Stimulated activated CD8-positive, alpha-beta memory T cell treated with anti-CD3 and anti-CD28 coated beads, Interleukin-15, amount 100 ng/mL, for 48 hours (primary cell): ENCODE measurements at places on chromosomes 1 and 21.

- no peak for DNase-seq
Measured at GRCh38 chr21:26047279-26047967, 123.1 kb downstream of the APP start.

- DNase-seq = no peak
Measured at GRCh38 chr1:25881266-25881665, 5.8 kb upstream of the PAQR7 start.

GRCh38 chr1:35557118-35557610 is at the start of gene KIAA0319L:
TSS of gene KIAA0319L (minus strand) at chr1:35557403. CDS start at chr1:35554491, 2,912 bp downstream.
- no peak for DNase-seq

DNA sequence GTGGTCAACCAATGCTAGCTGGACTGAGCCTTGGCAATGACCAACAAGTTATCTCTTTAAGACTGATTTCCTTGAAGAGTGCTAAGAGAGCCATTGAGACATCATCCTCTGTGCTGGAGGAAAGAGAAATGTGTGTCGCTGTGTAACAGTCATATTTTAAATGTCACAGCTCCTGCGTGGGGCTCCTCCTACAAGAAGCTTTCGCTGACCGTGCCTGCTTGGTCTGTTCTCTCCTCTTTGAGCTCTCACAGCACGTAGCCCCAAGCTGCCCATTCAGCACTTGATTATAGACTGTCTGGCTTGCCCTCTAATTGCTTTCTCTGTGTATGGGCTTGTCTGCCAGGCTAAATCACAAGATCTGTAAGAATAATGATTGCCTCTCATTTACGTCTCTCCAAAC is 221.3 kb downstream of the FOXD2 start:
- no peak for DNase-seq

DNA sequence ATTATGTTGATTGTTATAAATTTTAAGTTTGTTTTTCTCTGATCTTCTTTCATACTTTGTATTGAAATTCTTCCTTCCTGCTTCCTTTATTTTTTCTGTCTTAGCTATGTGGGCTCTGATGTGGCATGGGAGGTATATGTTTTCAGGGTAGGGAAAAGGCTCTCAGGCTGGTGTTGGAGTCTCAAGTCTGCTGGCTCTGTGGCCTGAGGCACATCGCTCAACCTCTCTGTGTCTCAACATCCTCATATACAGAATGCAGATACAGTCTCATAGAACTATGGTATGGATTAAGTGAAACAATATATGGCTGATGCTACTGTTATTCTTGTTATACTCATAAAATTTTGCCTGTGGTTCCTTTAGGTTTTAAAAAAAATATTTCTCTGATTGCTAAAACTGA is 105.9 kb downstream of the KCNN3 start:
- no peak for DNase-seq

GRCh38 chr1:212827171-212827776 is 20.2 kb downstream of the SPATA45 start:
- DNase-seq = no peak

GRCh38 chr1:168609741-168610510 is 33.5 kb downstream of the XCL1 start:
- DNase-seq = no peak

DNA sequence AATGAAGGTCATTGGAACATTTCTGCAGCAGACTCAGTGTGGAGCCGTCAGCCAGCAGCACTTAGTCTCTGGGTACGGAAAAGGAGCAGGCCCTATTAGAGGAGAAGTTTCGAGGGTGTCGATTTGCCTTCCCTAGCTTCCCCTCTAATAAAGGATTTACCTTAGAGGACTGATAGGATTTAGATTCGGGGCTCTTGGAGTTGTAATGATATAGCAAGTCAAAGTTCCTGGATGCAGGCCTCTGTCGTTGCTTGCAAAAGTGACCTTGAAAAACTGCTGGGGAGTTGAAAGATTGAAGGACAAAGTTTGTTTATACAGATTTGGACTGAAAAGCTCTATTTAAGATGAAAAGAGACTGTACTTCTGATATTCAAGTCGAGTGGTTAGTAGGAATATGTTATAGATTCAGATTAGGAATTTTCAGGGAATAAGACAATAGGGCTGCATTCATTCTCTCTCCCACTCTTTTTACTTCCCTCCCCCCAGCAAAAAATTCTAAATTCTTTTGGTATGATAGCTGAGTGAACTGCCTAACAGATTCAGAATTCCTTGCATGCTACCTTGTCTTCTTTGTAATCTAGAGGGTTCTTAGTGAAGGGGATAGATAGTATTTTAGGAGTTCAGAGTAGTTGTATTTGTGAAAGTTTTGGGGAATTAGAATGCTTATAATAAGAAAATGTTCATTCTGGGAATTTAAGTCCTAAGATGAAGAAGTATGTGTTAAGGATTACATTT is 19.2 kb downstream of the NFYC start:
- DNase-seq = no peak

DNA sequence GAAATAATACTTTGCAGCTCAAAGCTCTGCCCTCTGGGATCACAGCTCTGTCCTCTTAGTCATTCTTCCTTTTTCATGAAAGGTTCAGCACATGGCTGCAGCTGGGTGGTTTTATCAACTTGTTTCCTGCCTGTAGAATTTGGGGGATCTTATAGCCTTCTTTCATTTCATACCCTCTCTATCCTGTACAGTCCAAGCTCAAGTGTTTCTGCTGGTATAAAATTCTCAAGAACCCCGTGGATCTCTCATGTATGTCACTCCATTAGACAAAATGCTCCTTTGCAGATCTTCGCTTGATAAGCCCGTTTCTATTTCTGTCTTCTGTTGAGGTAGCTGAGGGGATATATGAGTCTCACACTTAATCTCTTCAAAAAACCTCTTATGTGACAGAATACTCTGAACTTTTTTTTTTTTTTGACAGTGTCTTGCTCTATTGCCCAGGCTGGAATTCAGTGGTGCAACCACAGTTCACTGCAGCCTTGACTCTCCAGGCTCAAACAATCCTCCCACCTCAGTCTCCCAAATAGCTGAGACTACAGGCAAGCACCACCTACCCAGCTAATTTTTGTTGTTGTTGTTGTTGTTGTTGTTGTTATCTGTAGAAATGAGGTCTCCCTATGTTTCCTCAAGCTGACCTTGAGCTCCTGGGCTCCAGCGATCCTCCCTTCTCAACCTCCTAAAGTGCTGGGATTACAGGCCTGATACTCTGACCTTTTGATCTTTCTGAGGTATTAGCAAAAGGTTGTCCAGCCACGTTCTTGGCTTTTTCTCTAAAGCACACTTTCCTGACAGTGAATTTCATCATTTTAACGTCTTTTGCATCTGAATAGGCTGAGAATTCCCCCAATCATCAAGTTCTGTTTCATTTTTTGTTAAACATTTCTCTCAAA is 24.6 kb upstream of the COL9A2 start:
- no peak for DNase-seq

DNA sequence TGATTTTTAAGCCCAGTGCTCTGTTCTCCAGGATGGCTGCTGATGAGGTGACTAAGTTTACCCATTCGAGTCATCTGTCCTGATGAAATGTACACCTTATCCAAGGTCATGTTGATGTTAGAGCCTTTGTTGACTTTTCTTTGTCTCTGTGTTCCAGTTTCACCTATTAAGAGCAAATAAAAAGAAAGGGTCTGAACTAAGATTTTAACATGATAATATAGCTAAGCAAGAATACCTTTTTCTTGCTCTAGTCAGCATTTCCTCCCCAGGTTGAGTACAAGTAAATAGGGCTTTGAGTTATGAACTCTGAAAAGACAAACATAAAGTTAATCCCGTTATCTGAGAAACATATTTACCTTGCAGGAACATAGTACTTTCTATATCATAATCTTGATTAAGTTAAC is 52.1 kb upstream of the GPR88 start:
- DNase-seq = no peak

- no peak for DNase-seq
Measured at GRCh38 chr21:15617964-15618363, 111.8 kb upstream of the USP25 start.

DNA sequence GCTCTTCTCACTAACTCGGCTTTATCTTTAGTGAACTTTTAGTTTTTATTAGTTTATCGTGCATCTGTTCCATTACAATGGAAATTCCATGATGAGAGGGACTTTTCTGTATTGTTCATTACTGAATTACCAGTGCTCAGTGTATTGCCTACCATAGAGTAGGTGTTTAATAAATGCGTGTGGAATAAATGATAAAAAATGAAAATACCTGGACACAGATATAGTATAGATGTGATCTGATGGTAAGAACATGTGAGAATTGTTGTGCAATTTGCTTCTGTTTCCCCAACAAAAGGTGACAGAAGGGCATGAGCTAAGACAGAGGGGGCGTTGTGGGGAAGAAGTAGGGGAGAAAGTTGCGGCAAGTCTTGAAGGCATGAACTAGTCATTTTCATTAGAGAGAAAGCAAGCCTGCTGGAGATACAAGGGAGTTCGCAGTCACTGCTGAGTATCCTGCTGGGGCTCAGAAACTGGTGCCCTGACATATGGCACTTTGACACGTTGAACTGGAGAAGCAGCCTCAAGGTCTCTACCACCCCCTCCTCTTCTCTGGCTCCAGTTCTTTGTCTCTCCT is 5.6 kb upstream of the COG2 start:
- DNase-seq = peak; percentile 28

DNA sequence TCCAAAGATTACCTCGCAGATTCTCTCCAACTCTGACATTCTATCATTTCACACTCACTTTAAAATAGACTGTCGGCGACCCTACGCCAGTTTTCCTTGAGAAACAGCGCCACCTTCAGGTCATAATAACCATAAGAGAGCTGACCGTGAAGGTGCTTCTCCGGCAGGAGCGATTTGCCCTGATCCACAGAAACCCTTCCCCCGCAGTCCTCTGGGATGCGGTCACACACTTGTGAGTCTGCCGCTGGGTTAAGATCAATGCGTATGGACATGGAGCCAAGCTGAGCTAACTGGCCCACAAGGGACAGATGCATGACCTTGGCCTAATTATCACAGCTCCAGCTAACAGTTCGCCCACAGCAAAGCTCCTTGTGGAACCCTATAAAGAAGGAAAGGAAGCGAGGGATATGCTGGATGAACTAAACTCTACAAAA is 32.8 kb upstream of the IFNAR2 start:
- no peak for DNase-seq

GRCh38 chr1:29474274-29475244 is 238.2 kb downstream of the PTPRU start:
- DNase-seq = no peak

- DNase-seq = no peak
Measured at GRCh38 chr21:46157396-46157986, 2.1 kb upstream of the FTCD start.

DNA sequence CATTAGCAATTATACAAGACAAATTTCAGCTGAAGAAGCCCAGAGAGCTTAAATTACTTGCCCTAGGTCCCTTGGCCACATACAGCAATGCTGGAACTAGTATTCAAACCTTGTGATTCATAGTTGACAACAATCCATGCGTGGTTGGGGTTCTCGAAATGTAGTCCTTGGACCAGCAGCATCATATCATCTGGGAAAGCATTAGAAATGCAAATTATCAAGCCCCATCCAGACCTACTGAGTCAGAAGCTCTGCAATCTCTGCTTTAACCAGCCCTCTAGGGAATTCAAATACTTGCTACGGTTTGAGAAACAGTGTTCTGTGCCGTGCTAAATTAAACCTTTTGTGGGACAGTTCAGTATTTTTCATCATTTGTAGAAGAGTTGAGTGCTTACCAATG is 65.1 kb downstream of the CLIC6 start:
- DNase-seq = no peak

- no peak for DNase-seq
Measured at GRCh38 chr1:61501971-61502916, 222.7 kb downstream of the TM2D1 start.

DNA sequence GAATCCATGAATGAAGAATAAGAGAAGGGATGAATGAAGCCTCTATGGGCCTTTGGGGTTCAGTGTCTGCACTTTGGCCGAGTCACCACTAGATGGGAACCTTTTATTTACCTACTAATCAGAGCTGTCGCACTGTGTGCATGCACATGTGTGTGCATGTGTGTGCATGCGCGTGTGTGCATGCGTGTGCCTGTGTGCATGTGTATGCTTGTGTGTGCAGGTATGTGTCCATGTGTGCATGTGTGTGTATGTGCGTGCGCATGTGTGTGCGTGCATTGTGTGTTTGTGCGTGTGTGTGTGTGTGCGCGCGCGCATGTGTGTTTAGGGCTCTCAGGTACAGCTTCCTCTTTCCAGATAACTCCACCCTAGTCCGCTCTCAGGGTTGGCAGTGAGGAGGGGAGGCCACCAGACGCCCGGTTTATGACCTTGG is 20.4 kb upstream of the UBXN10 start:
- no peak for DNase-seq

DNA sequence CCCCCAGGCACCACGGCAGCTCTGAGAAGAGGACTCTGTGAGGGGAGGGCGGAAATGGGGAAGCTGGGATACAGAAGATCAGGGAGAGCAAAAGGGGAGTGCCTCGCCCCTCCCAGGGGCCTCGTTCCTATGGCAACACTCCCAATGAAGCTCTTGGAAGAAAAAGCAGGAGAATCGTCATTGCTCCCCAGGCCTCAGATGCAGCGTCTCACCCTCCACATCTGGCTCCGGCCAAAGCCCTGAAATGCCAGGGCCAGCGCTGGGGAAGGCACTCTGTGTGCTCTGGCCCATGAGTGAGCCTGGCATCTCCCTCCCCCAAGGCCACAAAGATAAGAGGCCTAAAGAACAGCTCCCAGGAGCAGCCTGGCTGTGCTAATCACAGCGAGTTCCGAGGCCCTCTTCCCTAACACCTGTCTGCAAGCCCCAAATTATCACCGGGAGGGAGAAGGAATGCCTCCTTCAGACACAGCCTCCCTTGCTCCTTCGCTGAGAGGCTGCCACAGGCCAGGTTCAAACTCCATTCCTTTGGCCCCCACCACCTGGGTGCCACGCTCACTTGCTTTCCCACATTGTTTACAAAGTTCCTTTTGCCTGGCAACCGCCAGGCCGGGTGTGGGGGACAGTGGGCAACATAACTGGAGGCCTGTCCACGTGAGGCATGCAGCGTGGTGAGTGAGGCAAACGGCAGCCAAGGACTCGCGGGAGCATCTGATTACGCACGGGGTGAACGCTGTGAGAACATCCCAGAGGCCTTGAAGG is 27.8 kb downstream of the ECE1 start:
- DNase-seq = no peak

DNA sequence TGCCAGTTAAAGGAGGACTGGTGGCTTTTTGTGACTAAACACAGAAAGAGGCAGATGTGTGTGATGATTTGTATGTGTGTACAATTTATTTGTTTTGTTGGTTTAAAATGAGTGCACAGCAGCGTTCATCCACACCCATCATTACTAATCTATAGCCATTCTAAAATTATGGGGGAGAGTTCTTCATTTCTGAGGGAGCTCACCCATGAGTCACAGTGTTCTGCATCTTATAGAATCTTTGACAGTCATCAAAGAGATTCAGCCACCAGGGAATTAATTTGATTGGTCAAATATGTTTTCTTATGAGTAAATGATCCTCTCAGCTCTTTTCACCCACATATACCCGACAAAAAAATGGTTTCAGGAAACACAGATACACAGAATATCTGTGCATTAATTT is 147.9 kb downstream of the GREM2 start:
- DNase-seq = no peak

DNA sequence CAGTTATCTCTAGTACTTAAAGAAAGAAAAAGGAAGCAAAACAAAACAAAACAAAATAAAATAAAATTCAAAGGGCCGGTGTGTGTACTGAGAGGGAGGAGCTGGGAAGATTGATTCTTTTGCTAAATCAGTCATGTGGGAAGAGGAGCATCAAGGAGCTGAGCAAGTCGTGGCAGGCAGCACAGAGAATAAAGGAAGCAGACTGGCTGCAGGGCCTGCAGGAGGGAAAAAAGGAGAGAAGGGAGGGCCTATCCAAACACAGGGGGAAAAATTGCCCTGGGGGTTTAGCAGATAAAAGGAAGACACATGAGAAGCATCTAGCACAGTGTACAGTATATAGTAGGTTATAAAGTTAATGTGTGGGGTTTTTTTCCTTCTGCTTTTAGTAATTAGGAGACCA is 27.6 kb downstream of the AGO4 start:
- DNase-seq = no peak
